Esophagus squamous epithelium (tissue), 5 donors: ENCODE measurements at places on chromosomes 3 and 15.

DNA sequence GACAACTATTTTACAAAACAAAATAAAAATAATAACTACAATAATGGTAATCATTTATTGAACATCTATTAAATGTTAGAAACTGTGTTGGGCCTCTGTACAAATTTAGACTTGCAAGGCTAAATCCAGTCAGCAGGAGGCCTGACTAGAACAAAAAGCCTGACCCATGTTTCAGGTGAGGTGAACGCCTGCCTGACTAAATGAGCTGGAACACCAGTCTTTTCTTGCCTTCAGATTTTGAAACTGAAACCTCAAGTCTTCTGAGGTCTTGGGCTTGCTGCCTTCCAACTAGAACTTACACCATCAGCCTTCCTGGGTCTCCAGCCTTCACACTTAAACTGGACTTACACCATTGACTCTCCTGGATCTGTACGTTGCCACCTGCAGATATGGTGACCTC is 706.9 kb downstream of the TBL1XR1 start:
- no peak for DNase-seq

DNA sequence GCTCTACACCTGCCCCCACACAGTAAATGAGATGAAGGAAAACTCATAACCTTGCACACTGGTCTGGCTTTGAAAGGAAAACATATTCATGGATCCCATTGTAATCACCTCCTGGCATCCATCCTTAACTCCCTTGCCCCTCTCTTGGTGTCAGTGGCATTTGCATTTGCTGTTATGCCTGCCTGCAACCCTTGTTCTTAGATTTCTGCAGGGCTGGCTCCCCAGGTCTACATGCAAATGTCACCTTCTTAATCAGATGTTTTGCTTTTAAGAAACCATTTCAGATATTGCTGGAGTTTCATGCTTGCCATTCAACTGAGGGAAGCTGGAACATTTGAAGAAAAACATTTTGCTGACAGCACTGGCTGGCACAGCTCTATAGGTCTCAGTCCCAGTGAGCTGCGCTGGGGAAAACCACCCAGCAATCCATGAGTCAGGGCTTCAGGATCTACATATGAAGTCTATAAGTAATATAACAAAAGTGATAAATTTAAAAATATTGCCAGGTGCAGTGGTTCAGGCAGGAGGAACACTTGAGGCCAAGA is 19.1 kb downstream of the LRRC2 start:
- no peak for DNase-seq

- DNase-seq = no peak
These were observed 41.9 kb downstream of the SETD5 start for GRCh38 chr3:9439331-9439730.

- no peak for DNase-seq
These were observed 81.5 kb downstream of the GAP43 start for GRCh38 chr3:115704661-115705338.

DNA sequence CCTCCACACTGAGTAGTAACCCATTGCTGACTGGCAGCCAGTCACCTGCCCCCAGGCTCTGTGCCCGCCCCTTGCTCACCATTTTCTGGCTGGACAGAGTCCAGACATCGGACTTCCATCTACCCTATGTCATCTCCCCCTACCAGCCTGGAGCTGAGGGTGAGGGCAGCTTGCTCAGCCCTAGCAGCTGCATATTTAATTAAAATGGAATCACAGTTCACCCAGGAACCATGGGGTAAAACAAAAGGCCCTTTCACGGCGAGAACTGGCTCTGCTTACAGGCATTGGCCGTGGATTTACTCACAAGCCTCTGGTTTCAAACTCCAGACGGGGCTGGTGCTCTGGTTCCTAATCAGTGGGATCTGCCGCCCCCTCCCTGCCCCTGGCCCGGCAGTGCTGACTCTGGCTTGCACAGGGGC is 94.9 kb upstream of the ATP2B2 start:
- DNase-seq = no peak

DNA sequence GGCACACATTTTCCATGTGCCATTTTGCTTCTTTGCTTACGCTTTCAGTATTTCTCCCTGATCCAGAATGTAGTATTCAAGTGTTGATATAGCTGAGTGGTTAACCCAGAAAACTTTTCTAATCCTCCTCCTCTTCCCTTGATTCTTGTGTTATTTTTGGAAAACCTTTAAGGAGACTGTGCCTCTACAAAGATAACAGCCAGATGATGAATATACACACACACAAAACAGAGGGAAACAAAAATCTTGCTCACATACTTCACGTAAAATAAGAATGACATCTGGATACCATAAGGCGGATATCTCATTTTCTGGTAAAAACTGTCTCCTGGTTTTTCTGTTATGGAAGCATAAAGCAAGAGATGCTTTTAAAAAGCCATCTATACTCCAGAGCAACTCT is 295.8 kb upstream of the THBS1 start:
- DNase-seq = no peak

DNA sequence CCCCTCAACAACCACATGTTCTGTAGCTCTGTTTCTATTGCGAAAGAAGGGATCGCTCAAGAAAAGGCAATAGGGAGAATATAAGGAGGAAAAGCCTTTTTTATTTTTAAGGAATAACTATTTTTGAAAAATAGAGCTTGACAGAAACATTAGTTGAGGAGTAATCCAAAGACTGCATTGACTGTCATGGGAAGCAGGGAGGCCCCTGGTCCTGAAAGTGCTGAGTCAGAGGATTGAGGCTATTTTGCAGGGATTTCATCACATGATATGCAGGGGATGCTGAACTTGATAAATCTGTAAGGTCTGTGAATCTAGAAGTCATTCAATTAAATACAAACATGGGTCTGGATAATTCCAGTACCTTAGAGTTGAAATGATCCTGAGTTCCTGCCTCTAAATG is 92.0 kb downstream of the MTHFS start:
- DNase-seq = no peak

- DNase-seq = no peak
These were observed 37.4 kb downstream of the KLF15 start for GRCh38 chr3:126319701-126320295.

DNA sequence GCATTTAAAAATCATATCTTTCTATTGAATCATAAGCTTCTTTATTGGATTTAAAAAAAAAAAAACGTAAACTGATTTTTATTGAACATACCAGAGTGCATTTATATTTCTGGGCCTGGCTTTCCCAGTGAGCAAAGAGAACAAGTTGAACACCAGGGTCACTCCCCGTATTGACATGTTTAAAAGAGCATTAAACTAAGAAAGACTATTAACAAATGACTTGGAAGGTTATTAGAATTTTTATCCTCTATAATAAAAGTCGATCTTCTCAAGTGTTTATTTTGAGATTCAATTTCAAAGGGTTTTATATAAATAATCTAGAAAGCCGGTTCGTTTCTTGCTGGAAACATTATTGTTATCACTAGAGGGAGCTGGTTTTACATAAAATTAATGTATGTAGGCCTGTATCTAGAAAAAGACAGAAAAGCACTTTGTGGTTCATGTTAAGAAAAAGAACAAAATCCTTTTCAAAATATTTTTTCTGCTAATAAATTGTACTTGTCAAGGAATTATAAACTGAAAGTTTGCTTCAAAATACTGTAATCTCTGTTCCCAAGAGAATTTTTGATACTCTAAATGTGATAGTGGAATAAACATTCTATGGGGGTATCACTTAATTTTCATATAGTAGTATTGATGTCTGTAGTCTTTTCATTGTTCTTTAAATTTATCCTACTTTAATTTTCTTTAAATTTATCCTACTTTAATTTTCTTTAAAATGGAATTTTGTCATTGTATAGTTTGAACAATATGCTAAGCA is 321.8 kb upstream of the MME start:
- no peak for DNase-seq

DNA sequence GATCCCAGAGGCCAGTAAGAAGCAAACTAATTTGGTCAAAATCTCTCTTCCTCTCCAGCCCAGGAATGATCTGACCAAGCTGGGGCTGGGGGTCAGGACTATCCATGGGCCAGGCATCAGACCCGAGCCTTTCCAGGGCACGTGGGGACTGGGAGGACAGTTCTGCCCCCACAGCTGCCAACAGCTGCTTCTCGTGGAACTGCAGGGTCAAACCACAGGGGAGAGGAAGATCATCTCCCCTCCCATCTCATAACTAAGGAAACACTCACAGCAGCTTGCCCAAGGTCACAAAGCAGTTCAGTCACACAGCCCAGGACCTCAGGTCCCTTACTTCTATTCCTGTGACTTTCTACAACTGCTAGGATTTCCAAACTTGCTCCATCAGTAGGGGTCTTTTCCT is 47.1 kb downstream of the DAPK2 start:
- DNase-seq = no peak

GRCh38 chr3:158569794-158570193 is 1.2 kb upstream of the MLF1 start:
- DNase-seq = no peak

GRCh38 chr3:46663591-46664135 is 29.8 kb downstream of the ALS2CL start:
- DNase-seq = no peak

GRCh38 chr3:152270937-152271336 is 2.2 kb downstream of the MBNL1 start:
- DNase-seq = no peak

- no peak for DNase-seq
These were observed 797 bp upstream of the THPO start for GRCh38 chr3:184378651-184379357.

GRCh38 chr3:5014391-5014790 is 35.2 kb downstream of the BHLHE40 start:
- DNase-seq = no peak

GRCh38 chr15:88335074-88335473 is 78.5 kb upstream of the NTRK3 start:
- no peak for DNase-seq

GRCh38 chr15:46556010-46556409 is 921.2 kb downstream of the SQOR start:
- no peak for DNase-seq

GRCh38 chr15:69976366-69976994 is 121.2 kb downstream of the TLE3 start:
- DNase-seq = no peak

DNA sequence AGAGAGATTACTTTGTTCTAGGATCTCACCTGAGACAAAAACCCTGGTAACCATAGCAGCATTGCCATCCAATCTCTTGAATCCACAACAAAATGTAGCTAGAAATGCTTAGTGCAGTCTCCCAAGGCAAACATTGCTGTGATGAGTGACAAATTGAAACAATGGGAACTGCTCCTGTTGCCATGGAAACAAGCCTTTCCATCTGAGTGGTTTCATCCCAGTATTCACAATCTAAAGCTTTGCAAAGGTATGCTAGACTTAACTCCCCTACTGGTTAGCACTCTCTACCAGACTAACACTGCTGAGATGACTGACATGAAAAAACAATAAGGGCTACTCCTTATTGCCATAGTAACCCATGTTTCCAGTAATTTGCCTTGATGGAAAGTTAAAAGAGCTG is 172.6 kb upstream of the CNTN3 start:
- DNase-seq = no peak

- no peak for DNase-seq
These were observed 32.4 kb downstream of the TJP1 start for GRCh38 chr15:29789871-29790270.

- DNase-seq = no peak
These were observed 57.5 kb downstream of the RBPMS2 start for GRCh38 chr15:64717735-64718495.

GRCh38 chr3:45021524-45022297 is 4.4 kb upstream of the CLEC3B start:
- no peak for DNase-seq

- no peak for DNase-seq
These were observed 50.4 kb downstream of the ATP2B2 start for GRCh38 chr3:10454907-10455544.

DNA sequence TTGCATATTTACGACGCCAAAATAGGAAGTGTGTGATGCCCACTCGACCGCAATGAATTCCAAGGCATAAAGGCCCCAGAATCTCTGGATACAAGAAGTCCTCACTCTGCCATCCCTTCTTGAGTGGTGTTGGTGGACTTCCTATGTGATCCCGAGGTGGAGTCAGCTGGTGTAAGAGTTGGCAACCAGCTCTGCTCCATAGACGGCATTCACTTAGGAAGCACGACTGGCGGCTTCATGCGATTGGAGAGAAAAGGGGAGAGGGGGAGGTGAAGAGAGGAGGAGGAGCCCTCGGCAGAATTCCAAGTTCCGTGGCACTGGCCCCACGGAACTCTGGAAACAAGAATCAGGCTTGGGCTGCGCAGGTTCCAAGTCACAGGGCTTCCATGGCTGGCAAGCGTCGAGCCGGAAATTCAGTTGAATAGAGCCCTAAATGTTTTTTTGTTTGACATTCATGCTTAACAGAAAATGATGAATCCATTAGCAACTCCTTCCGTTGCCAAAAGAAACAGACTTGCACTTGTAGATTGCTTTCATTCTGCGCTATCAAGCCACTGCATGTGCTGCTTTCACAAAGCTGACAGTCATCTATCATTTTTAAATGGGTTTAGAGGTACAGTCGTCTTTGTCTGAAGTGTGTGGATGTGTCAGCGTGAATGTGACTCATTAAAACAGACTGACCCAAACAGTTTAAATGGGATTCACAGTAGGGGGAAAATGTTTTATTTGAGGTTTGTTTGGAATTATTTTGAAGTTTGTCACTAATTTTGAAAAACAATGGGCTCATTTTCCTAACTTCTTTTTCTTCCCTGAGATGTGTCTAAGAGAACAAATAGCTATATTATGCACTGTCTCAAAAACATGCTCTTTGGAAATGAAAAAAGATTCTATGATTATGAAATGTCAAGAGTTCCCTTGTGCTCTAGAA is 428.3 kb upstream of the ATP11B start:
- DNase-seq = no peak

- DNase-seq = no peak
These were observed 515.4 kb downstream of the FOXP1 start for GRCh38 chr3:71067977-71068654.

DNA sequence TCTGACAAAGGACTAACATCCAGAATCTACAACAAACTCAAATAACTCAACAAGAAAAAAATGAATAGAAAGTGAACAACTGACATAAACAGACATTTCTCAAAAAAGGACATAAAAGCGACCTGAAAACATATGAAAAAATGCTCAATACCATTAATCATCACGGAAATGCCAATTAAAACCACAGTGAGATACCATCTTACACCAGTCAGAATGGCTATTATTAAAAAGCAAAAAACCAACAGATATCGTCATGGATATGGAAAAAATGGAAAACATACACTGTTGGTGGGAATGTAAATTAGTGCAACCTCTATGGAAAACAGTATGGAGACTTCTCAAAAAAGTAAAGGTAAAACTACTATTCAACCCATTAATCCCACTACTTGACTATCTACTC is 53.3 kb downstream of the ZNF385D start:
- DNase-seq = no peak

- no peak for DNase-seq
These were observed 54.6 kb downstream of the TM4SF4 start for GRCh38 chr3:149529099-149529498.

DNA sequence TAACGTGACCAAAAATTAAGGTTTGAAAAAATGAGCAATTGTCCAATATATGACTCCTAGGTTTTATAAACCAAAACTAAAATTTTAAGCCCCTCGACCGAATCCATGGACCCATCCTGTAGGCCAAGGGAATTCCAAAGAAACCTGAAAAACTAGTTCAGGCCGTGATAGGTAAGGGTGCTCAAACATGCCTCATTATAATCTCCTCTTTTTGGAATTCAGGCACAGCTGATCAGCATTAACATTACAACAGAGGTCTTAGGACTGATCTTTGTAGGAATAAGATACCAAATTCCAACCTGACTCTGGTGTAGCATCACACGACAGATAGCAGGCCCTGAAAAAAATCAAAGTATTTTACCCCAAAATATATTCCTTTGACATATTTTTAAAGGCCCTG is 155.7 kb downstream of the NEK10 start:
- DNase-seq = no peak
